ENCODE measurements at places on chromosomes 1 and 21. TPM values are rescaled to one million over a fixed set of nuclear protein-coding genes. Genes with fewer than 3 reads are reported as not detected.

TMEM222 gene
- total RNA-seq: 25.0 TPM

CFH gene
- total RNA-seq: 13.0 TPM

- DNase-seq: no peak
Measured at GRCh38 chr1:151502035-151502700, 9.0 kb upstream of the CGN start.

GRCh38 chr1:99363531-99363930, 99.2 kb downstream of the PLPPR4 start:
- no peak for DNase-seq

DNA sequence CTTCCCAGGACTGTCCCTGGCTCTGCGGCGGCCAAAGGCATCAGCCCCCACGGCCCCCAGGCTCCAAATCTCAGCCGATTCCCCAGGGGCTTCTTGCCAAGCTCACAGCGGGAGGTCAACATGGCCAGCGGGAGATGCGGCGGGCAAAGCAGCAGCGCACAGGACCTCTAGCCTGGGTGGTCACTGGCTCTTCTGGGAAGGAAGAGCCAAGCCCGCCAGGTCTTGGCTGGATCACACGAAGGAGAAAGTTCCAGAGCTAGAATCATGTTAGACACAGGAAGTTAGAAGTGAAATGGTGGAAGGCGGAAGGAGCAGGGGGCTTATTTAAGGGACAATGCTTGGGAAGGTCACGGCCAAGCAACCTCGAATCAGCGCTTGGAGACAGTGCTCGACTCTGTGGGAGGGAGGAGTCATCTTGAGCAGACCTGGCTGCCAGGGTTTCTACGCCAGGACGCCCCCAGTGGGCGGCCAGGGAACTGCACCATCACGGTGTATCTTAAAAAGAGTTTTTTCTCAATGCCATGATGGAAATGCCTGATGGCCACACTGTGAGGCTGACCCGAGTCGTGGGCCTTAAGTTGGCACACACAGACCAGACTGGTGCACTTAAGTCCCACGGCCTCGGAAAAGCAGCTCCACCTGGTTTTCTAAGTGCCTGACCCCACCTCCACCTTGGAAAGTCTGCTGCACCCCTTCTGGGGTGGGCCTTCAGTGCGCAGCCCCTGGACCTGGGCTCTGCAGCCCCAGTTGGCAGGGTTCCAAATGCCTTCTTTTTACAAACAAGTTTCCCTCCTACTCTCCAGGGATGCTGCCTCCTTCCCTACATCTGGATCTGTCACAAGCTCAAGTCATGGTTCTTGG, 29.3 kb downstream of the SLC66A1 start:
- DNase-seq: peak; percentile 80

DNA sequence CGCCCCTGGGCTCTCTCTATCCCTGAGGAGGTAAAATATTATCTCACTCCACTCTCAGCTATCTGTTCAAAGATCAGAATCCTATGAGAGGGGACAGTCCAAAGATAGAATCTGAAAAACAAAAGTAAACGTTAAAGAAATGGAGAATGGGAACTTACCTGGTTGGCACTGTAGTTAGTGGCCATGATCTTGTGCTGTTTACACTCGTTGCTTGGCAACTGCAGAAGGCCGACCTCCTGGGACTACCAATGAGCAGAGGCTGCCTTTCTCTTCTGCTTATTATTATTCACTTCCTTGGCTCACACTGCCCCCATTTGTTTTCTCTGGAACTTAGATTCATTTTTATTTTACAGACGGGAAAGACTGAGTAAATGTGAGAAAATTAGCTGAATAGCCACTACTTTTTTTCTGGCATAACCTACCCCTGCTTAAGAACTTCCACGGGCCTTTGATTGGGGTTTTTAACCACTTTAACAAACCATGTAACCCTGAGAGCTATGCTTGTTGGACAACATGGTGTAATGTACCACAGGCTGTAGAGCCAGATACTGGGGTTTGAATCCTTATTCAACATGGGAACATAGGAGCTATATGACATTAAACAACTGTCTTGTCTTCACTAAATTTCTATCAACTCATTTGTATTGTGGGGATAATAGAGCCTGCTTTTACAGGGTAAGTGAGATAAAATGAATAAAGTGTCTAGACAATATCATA, at the start of gene CFAP126:
Gene CFAP126, minus strand, starts transcription at position 193 of the 717 bp plus-strand sequence. Its CDS starts 8 bp downstream, at position 185.
- peak; percentile 38 for DNase-seq

GRCh38 chr1:45557422-45557944, 6.9 kb downstream of the AKR1A1 start:
- DNase-seq: no peak

DNA sequence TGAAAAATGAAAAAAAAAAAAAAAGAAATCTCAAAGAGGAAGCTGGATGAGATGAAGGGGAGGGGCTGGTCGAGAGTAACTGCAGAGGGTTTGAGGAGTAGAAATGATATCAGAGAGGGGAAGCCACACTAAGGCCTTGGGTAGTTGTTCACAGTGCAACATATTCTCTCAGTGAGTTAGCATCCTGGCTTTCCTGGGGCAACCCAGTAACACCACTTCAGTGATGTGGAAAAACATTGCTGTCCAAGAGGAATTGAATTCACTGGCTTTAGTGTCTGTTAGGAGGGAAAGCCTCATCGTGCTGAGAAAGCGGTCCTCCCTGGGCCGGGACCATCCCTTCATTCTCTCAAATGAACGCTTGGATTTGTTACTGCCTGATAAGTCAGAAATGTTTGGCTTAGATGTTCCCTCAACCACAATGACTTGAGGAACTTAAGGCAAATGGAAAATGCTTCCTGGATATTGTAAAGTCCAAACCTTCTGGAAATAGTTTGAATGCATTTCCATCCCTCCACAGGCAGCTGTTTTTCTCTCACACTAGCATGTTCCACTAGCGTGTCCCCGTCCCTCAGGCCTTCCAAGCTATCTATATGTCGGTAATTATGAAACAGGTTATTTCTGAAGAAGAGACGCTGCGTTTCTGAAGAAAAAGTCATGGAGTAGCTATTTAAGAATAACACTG, 12.2 kb downstream of the TGFB2 start:
- DNase-seq: no peak

DNA sequence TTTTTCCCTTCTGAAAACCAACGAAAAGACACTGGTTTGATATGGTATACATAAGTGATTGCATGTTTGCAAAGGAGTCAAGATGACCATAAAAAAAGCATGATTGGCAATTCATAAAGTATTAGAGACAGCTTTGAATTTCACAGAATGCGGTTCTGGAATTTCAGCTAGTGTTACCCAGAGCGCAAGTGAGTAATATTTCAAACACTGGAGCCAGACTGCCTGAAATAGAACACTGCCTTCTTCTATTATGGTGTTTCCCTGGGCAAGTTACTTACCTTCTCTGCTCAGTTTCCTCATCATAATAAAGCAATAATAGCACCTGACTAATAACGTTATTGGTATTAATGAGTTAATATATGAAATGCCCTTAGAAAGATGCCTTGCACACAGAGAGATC, 54.7 kb downstream of the NEGR1 start:
- DNase-seq: no peak

- DNase-seq: no peak
Measured at GRCh38 chr1:1666526-1666925, 7.7 kb upstream of the CDK11B start.

- DNase-seq: no peak
Measured at GRCh38 chr1:158084747-158085146, 91.3 kb downstream of the KIRREL1 start.

DNA sequence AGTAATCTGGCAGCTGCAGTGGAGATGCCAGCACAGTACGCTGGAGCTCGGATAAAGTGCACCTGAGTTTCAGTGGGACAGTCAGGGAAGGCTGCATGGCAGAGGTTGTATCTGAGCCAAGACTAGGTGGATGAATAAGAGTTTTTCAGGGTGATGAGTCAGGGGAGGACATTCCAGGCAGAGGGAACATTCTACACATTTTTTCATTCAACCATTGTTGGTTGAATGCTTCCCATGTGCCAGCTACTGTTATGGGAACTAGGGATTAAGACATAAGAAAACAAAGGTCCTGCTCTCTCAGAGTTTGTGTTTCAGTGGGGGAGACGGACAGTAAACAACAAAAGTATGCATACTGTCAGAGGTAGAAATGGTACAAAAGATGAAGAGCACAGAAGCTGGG, 5.2 kb downstream of the LEPR start:
- DNase-seq: no peak

Measured in transverse colon (tissue), 4 donors.